Activated CD4-positive, CD25-positive, alpha-beta regulatory T cell (primary cell): ENCODE measurements at places on chromosomes 6 and 20.

DNA sequence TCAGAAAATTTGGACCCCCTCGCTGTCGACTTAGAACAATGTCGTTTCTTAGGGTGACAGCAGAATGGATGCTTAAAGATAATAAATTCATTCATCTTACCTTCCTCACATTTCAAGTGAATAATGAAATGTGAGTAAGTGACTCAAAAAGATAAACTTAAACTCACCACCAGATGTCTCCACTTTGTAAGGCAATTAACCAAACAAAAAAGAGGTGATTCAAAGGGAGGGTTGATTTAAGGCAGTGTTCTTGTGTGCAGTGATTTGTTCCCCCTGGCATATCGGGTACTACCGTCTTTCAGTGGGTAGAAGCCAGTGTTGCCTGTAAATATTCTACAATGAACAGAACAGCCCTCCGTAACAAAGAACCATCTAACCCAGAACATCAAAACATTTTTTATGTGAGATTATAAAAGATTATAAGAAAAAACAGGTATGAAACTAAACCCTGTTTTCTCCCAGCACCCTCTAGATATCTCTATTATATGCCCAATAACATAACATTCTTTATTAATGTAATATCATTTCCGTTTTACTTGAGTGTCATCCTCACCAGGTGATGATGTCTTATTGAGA is 589.7 kb downstream of the CBLN4 start:
- no peak for DNase-seq

DNA sequence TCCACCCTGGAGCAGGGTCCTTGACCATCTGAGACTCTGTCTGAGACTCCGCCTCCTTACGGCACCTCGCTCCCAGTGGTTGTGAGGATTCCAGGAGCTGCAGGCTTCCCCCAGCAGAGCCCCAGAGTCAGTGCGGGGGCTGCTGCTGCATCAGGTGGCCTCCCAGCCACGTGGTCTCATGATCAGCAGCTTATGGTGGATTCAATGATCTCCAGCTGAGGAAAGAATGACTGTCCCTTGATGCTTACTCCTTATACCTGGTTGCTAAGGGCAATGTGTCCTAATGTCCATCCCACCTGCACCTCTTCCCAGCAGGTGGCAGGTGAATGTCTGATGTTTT is 40.0 kb downstream of the SLC22A1 start:
- DNase-seq: no peak

DNA sequence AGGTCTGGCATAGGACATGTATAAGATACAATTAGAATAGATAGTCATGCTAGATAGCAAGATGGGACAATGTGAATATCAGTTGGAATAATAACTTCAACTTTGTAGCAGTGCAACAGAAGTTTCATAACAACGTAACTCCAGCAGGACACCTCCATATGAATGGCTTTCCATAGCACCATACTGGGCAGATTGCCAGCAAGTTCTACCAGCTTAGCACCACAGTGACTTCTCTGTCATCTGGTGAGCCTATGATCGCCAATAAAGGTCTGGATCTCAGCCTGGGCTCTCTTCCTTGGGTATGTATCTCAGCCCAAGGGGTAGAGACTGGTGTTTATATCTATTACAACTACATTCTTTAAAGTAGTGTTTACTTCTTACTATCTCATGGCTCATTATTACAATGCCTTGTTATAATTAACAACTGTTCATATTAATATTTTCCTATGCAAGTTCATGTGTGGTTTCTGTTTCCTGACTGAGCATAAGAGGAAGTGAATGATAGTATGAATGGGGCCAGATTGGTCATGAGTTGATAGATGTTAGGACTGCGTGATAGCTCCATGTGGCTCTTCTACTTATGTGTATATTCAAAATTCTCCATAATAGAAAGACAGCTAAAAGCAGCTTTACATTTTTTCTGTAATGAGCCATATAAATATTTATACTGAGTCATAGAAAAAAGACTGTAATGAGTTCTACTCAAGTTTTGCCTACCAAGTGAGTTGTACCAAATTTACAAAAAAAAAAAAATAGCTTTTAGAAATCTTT is 22.9 kb downstream of the HTR1B start:
- no peak for DNase-seq

DNA sequence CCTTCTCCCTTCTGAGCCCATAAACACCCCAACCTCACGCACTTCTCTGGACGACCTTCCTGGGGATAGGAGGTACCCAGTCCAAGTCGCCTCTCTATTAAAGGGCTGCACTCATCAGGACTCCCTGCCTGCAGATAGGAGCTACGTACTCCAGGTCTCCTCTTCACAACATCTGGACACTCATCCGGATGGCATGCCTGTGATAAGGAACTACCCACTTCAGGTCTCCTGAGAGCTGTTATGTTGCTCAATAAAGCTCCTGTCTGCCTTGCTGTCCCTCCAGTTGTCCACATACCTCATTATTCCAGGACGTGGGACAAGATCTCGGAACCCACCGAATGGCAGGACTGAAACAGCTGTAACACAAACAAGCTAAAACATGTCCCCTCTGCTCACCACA is 548.0 kb downstream of the TBC1D32 start:
- DNase-seq: no peak

DNA sequence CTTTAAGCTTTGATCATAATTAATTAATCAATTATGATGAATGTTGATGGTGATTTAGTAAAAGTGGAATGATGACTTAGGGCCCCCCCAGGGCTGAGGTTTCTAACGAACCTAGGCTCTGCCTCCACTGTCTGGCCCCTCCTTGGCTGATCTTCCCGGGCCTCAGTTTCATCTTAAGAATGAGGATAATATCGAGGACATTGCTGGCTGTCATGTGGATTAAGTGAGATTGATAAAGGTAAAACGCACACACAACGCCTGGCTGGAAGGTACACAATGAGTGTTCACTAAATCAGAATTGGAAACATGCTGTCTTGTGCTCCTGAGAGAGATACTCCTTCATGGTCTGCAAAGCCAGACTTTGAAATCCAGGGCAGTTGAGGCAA is 5.3 kb upstream of the SULF2 start:
- no peak for DNase-seq

- DNase-seq: no peak
Observed at GRCh38 chr20:1185316-1185741, 548 bp upstream of the TMEM74B start.

GRCh38 chr20:34581341-34582184 is 23.0 kb downstream of the MAP1LC3A start:
- DNase-seq: no peak

- no peak for DNase-seq
Observed at GRCh38 chr20:41467220-41467619, 100.6 kb upstream of the EMILIN3 start.

GRCh38 chr20:10402938-10403608 is 30.9 kb downstream of the MKKS start:
- no peak for DNase-seq

GRCh38 chr6:80544555-80544954 is 438.1 kb downstream of the BCKDHB start:
- DNase-seq: no peak

GRCh38 chr20:8853805-8854338 is 215.0 kb upstream of the PLCB4 start:
- no peak for DNase-seq

GRCh38 chr20:9889270-9889981 is 50.5 kb upstream of the PAK5 start:
- DNase-seq: no peak

GRCh38 chr6:33073431-33073871 is at the start of gene HLA-DPA1:
Gene HLA-DPA1, minus strand, starts transcription at chr6:33073649.
- DNase-seq: no peak

GRCh38 chr6:14919038-14919670 is 326.7 kb upstream of the JARID2 start:
- DNase-seq: no peak

DNA sequence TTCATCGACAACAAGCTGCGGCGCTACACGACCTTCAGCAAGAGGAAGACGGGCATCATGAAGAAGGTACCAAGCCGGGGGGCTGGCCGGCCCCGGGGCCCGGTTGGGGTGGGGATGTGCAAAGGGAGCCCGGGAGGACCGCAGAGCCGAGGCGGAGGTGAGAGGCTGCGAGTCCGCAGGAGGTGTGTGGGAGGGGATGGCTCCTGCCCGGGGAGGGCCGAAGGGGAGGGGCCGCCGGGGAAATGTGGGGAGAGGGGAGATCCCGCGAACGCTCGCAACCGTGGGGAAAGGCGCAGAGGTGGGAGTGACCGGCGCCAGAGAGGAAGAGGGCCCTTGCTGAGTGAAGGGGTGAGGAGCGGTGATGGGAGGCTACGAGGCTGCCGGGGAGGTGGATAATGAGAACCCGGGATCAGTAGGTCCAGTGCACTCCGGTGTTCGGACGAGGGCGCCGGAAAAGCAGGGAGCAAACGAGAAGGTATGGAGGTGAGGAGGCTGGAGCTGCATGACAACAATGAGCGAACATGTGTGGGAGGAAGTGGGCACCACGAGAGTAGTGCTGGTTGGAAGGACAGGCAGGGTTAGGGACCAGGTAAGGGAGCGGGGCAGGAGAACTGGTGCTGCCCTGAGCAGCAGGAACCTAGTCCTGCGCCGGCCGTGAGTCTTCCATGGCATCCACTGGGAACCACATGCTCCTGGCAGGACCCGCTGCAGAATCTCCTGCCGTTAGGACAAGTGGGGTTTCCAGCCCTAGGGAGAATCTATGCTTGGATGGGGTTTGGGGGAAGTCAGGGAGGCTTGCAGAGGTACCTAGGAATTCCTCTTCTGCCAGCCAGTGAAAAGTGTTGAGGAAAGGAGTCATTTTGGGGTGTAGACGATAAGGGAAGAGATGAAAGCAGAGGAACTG is 1.3 kb downstream of the SRF start:
- DNase-seq: peak; percentile 20

GRCh38 chr20:31693987-31694661 is 28.5 kb downstream of the BCL2L1 start:
- DNase-seq: no peak

DNA sequence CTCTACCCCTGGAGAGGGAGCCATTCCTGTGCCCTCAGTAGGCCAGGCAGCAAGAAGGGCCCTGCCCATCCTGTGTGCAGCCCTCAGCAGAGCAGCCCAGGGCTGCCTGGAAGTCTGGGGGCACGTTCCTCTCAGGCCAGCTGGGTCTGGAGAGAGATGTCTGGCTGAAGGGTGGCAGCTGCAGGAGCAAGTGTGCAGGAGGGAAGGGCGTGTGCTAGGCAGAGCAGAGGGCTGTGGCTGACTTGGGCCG is 62.7 kb downstream of the NOL4L start:
- DNase-seq: no peak

DNA sequence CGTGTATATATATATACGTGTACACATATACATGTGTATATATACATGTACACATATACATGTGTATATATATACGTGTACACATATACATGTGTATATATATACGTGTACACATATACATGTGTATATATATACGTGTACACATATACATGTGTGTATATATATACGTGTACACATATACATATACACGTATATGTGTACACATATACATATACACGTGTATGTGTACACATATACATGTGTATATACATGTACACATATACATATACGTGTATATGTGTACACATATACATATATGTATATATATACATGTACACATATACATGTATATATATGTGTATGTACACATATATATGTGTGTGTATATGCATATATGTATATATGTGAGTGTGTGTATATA is 317.2 kb downstream of the LAMA2 start:
- no peak for DNase-seq

DNA sequence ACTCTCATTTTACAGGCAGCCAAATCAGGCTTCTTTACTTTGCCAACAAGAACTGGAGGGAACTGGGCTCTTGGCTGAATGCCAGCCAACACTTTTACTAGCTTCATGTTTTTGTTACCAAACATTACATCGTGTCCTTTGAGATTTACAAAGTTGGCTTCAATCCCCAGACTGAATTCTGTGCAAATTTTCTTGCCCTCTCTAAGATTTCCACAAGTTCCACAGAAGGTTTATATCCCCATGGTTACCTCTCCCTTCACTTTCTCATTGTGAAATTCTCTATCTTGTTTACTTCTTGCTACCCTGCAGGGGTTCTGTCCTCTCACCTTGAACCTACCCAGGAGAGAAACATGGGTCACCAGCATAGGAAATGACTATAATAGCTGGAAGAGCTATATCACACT is 37.6 kb upstream of the PLCB1 start:
- DNase-seq: no peak

DNA sequence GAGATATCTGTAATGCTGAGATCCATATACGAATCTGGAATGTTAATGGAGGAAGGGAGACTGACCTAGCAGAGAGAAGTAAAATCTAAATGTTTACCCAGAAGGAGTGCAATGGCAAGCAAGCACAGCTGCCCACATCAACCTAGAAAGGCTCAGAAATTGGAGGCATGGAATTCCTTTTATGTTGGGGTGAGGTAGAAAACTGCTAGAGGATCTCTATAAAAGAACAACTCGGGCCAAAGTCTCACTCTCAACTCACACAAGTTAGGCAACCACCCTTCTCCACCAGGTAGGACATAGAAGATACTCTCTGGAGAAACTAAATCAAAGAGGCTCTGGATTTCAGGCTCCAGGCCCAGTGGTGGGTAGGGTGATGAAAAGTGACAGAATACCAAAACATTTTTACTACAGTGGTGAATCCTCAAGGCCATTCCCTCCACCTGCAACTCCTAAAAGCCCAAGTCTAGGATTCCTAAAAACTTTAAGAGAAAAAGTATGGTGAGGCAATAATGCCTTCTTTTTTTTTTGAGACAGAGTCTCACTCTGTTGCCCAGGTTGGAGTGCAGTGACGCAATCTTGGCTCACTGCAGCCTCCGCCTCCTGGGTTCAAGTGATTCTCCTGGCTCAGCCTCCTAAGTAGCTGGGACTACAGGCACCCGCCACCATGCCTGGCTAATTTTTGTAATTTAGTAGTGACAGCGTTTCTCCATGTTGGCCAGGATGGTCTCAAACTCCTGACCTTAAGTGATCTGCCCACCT is 9.5 kb upstream of the ADGRG6 start:
- DNase-seq: no peak

DNA sequence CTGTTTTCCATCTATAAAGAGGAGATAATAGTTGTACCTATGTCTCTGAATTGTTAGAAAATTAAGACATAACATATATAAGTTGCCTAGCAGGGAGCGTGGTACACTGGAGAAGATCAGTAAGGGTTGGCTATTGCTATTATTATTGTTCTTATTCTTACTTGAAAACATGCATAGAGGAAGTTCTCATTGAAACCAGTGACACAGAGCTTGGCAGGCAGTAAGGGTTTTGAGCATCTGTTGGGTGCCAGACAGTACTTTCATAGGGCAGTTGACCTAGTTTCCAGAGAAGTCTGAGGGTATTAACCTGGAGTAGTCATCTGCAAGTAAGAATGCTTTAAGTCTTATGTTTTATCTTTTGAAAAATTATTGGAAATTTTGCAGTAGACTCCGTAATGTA is 13.3 kb upstream of the SGK1 start:
- DNase-seq: no peak

DNA sequence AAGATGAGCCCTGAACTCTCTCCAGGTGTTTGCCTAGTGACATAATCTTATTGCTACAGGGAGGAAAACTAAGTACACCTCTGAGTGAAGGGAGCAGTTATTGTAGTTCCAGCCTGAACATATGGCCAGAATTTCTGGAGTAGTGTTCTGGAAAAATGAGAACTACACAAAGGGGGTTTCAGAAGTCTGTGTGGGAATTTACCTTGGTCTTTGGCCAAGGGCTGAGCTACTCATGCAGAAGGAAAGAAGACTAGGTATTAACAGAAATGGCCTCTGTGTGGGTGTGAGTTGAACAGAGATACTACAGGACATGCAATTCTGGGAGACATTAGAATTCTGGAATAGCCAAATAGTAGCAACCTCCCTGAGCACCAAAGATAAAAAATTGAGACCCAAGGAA is 1009.7 kb upstream of the GJE1 start:
- DNase-seq: no peak
